NCI-H226 (cell line): ENCODE measurements at places on chromosomes 1 and 21.

- DNase-seq, result no peak
Measured at GRCh38 chr1:42979036-42979430, 20.4 kb upstream of the SLC2A1 start.

- peak; percentile 52 for DNase-seq
Measured at GRCh38 chr21:17730782-17731181, 88.4 kb downstream of the C21orf91 start.

GRCh38 chr1:44103270-44104131 lies 15.1 kb upstream of the KLF17 start:
- no peak for DNase-seq

DNA sequence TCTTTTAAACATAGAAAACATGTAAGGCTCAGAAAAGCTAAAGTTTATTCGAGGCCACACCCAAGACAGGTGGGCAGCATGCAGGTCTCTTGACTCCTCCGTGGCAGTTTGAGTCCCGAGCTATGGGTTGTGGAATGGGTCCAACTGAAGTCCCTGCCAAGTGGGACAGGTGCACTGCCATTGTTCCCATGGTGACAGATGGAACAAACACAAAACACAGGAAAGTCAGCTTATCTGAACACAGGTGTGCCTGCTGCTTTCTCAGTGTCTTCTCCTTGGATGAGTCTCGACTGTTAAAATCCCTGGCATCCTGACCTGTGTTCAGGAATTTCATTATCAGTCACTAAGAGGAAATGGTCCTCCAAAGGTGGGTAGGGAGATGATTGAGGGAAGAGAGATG lies 99.0 kb upstream of the RAB4A start:
- DNase-seq, result no peak

- DNase-seq, result no peak
Measured at GRCh38 chr1:222390181-222390580, 157.7 kb downstream of the HHIPL2 start.

GRCh38 chr1:233333086-233333485 lies 5.6 kb downstream of the MAP3K21 start:
- DNase-seq, result no peak

DNA sequence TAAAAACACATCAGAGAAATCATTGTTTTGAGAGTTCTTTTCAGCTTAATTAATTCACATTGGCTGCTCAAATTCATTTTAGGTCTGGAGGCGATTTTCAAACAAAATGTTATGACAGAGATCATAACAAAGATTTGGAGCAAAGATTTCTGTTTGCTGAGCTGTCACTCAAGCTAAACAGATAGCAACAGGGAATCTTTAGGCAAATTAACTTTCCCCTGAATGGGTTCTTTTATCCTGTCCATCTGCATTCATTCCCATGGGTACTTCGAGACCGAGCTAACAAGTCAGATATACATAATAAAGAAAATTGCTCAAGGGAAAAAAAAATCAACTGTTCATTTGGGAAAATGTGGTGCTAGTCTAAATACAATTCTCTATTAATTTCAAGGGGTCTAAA lies 30.2 kb upstream of the CA6 start:
- DNase-seq, result no peak

DNA sequence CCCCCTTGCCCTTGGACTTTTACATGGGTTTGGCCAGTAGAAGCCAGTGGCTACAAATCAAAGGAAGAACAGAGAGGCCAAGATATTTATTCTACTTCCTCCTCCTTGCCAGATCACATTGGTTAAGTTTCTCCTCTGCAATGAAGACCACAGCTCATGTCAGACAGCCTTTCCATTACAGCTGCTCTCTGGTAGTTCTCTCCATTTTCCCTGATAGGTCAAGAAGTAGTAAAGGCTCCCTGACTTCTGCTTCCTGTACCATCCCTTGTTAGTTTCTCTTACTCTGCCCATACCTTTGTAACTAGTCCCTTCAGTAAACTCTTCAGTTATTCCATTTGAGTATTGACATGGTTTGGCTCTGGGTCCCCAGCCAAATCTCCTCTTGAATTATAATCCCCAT lies 27.8 kb downstream of the NME7 start:
- DNase-seq, result no peak

DNA sequence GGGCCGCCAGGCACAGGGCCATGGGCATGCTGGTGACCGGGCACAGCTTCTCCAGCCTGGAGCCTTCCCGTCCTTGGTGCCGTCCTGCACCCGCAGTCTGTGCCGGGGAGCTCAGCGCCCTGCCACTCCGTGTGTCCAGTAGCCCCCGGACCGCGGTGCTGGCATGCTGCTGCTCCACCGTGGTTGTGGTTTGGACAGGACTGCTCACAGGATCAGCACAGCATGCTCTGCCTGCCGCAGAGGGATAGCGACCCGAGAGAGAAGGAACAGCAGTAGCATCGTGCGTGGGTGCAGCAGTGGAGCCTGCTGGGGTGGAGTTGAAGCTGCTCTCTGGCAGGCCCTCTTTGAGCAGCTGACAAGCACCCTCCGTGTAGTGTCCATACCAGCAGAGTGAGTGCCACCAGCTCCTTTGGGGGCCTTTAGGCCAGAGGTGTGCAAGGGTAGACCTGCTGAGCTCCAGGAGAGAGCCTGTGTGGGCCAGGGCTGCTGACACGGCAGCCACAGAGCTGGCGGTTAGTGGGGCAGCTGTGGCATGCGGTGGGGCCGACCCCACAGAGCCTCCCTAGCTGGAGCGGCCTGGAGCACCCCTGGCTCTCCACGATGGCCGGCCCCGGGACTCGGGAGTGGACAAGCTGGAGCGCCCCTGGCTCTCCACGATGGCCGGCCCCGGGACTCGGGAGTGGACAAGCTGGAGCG lies 6.4 kb upstream of the PCBP3 start:
- DNase-seq, result no peak

DNA sequence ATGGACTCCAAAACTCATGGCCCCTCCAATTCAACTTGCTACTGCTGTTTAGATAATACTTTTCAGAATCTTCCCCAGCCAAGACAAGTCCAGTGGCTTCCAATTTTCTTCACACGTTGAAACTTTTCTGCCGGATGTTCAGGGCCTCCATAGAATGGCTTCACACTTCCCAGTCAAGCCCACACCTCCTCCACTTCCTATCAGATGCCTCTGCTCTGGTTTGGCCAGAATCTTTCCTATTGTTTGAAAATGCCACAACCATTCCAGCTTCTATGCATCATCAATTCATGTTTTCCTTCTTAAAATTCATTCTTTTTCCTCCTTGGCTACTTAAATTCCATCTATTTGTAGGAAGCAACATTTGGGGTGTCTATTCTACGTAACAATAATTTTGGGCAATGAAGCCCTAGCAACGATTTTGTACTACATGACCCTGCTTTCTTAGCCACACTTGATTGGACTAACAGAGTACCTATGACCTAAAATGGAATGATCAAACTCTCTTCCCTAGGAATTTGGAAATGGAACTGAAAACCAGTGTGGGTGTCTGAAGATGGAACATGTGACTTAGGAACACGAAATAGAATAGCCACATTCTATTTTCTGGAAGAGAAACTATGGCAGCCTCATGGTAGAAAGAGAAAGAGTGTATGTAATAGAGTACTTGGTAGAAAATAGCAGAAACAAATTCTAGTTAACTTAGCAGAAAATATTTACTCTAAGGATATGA lies 74.1 kb upstream of the CNIH3 start:
- DNase-seq, result no peak

DNA sequence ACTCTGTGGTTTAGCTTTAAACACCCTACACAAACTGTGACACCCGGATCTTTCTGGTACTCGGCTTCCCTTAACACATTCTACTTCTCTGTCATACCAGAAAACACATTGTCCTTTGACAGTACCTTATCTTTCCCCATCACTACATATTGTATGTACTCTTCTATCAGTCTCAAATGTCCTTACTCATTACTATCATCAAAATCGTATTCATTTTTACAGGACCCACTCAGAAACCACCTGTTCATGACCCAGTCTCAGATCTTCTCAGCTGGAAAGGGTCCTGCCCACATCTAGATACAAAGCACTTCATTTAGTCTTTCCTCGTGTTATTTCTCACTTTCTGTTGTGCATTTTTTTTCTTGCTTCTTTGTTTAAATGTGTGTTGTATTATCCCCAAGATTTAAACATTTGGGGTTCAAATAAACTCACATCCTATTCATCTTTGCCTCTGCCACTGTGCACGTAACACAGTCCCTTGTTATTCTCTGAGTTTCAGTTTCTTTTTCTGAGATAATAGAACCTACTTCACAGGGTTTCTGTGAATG lies 27.7 kb downstream of the CD34 start:
- no peak for DNase-seq
